ENCODE measurements at places on chromosomes 4 and X.
A peak's percentile ranks its signal among the peaks of the same experiment; 100 is the strongest.

DNA sequence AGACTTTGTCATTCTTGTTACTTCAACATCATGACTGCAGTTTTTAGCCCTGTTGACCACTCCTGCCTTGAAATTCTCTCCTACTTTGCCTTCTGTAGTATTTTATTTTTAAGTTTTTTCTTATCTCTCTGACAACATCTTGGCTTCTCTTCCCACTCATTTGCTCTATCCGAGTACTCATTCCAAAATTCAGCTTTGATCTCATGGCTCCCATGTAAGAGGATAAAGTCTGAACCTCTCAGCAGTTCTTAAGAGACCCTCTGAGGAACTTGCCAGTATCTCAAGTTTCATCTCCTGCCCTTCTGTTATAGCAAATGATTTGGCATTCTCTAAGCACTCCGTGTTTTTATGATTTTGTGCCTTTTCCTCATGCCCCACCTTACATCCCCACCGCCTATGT, 67.7 kb downstream of the GALNT7 start:
- DNase-seq = no peak

DNA sequence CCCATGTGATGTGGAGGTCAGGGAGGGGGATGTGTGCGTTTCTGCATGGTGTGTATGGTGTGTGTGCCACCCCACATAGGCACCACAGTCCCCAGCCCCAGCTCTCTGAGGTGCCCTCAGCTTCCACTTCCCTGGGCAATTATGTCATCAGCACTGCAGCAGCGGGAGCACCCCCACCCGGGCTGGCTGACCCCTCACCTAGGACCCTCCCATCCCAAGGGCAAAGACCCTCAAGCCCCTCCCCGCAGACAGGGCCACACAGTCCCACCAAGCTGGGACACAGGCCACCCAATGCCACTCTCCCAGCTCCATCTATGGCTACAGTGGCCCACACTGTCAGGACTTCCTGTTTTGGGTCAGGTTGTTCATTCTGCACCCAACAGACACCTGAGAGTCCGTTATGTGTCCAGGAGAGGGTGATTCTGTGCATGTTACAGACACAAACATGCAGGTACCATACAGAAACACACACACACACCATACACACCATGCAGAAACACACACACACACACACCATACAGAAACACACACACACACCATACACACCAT, 75.2 kb downstream of the JAKMIP1 start:
- DNase-seq = no peak

DNA sequence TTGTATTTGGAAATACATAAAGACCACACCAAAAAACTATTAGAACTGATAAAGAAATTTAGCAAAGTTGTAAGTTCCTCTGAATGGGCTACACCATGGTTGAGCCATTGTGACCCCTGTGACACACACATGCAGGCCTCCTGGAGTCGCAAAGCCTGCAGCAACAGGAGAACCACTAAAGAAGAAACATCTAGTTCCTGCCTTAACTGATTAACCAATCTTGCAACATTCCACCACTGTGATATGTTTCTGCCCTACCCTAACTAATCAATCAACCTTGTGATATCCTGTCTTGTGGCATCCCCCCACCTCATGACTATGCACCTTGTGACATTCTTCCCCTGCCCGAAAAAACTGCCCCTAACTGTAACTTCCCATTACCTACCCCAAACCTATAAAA, 401.8 kb downstream of the PRDM5 start:
- no peak for DNase-seq

- no peak for DNase-seq
These were observed 29.2 kb downstream of the GRID2 start for GRCh38 chr4:92333016-92333415.

GRCh38 chr4:52317361-52317879, 266.3 kb downstream of the SPATA18 start:
- no peak for DNase-seq

- DNase-seq = no peak
These were observed 271.6 kb downstream of the CENPC start for GRCh38 chr4:67273666-67274065.

GRCh38 chrX:39360101-39360500, 558.8 kb downstream of the MID1IP1 start:
- DNase-seq = no peak

- DNase-seq = no peak
These were observed 185.1 kb upstream of the DIPK2B start for GRCh38 chrX:45385757-45386156.

- no peak for DNase-seq
These were observed 85.7 kb upstream of the ITM2A start for GRCh38 chrX:79452881-79453280.

GRCh38 chr4:113312529-113312928, 263.1 kb downstream of the ANK2 start:
- no peak for DNase-seq

DNA sequence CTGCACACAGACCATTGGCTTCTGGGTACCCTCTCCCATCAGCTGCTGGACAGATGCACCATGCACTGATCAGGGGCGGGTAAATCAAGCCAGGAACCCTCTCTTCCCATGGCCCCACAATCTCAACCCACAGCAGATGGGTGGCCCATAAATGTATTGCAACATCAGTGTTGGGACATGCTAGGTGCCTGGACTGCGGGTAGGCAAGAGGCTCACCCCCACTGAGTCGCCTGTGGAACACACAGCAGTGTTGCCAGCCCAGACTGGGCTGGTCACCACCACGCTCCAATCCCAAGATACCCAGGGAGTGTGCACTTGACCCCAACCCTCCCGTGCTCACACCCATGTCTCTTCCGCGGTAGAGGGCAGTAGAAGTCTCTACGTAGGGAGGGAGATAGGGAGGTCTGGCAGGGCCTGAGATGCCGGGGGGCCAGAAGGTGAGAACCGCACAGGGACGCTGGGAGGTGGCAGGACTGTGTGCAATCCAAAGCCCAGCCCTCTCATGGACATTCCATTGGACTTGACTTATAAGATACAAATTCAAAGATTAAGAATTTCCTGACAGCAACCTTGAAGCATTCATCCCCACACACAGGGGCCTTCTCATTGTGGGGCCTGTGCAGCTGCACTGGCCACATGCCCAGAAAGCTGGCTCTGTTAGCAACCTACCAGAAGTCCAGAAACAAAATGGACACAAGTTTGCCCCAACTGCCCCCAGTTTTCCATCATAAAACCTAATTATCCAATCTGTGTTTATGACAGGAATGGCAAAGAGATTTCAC, 183.7 kb downstream of the NSUN7 start:
- no peak for DNase-seq

DNA sequence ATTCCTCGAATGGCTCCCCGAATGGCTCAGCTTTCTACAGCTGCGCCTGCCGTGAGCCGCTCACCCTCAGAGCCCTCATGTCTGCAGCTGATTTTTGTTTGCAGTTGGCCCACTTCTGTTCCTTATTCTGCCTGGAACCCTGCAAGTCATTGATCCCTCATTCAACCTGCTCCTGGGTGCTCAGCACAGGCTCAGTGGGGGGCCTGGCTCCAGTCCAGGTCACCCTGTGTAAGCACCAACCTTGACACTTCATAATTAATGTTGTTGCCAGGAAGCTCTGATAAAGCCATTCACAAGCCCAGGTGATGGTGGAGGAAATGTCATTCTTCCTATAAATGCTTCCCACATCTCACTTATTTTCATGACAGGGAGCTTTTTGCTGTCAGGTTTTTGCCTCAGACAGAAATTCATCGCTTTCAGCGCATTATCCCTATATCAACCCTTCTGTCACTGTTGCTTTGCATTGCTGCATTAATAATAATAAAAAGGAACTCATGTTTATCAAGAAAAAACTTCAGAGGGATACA, 85.7 kb downstream of the F11 start:
- no peak for DNase-seq

DNA sequence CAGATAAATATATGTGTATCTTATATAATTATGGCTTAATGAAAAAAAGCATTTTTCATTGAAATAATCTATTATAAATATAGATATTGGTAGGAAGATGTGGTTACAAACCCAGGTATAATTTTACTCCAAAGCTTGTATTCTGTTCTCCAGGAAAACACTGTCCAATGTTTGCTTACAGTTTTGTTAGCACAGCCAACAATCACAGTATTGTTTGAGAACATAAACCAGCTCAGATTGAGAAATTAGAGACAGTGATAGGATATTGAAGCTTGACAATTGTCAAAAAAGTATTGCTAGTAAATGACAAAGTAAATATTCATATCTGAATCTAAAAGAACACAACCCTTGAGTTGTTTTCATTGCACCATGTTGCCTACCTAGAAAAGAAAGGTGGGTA, 228.8 kb downstream of the ADGRL3 start:
- no peak for DNase-seq

GRCh38 chr4:8594097-8595038, 1.8 kb downstream of the CPZ start:
- DNase-seq = peak; percentile 78

DNA sequence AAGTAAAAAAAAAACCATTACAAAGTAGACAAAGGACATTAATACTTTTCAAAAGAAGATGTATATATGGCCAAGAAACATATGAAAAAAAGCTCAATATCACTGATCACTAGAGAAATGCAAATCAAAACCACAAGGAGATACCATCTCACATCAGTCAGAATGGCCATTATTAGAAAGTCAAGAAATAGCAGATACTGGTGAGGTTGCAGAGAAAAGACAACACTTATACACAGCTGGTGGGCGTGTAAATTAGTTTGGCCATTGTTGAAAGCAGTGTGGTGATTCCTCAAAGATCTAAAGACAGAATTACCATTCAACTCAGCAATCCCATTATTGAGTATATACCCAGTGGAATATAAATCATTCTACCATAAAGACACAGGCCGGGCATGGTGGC, 39.3 kb downstream of the TASL start:
- no peak for DNase-seq

DNA sequence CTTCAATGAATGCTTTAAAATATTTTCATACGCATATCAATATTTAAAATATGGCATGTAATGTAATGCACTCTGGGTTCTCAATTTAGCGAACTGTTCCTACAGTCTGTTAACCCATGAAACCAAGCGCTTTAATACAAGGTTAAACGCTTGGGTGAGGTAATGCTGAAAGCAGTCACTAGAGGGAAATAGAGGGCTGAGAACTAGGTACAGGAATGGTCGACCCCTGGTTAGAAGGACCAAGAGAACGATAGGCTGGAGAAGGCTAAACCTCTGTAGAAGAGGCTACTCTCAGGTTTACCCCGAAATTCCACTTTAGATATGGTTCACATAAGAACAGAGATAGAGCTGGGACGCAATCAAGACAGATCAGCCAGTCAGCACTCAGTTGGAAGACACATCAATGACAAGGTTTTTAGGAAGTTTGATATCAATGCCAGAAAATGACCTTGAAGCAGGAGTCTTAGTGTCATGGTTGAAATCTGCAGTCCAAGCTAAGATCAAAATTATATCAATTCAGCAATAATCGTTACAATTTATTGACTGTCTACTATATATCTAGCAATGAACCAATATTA, 26.9 kb downstream of the ARSJ start:
- no peak for DNase-seq

- no peak for DNase-seq
These were observed 135.0 kb upstream of the SMIM10 start for GRCh38 chrX:134855751-134856150.

GRCh38 chr4:2087170-2087569, 28.0 kb downstream of the NAT8L start:
- no peak for DNase-seq

- no peak for DNase-seq
These were observed 245.6 kb upstream of the NEIL3 start for GRCh38 chr4:177064116-177064515.

GRCh38 chr4:106297245-106298035, 18.6 kb downstream of the TBCK start:
- DNase-seq = no peak

DNA sequence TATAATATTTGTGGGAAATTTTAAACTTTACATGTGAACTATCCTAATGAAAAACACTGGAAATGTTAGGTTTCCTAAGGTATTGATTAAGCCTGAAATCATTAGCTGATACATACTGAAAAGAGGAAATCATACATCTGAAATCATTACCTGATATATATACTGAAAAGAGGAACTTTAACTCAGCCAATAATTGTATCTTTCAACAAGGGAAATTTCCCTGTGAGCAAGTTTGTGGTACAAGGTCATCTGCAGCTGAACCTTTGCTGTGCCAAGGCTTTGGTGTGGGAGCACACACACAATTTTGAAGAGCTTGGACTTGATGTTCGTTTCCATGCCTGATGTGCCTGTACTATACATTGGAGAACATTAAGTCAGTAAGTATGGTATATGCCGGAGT, 131.9 kb upstream of the USP9X start:
- DNase-seq = no peak

DNA sequence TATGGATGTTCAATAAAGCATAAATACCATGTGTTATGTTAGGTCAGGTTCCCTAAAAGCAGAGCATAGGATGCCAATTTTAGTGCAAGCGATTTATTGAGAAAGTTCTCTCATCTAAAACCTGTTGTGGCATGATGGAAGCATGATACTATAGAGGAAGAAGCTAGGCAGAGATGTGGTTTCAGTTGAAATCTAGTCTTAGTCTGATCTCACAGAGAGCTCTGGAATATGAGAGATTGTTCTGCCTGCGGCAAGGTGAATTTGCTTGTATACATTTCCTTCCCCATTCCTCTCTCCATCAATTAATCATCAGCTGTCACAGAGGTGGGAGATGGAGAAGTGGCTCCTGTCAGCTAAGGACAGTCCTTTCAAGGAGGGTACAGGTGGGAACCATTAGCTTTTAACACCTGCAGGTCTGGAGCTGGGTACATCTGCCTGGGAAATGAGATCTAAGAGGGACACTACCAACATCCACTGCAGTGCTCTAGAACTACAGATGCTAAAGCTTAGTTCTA, 252.4 kb downstream of the CFAP299 start:
- DNase-seq = no peak

GRCh38 chr4:175714686-175715085, 97.4 kb downstream of the GPM6A start:
- DNase-seq = no peak

DNA sequence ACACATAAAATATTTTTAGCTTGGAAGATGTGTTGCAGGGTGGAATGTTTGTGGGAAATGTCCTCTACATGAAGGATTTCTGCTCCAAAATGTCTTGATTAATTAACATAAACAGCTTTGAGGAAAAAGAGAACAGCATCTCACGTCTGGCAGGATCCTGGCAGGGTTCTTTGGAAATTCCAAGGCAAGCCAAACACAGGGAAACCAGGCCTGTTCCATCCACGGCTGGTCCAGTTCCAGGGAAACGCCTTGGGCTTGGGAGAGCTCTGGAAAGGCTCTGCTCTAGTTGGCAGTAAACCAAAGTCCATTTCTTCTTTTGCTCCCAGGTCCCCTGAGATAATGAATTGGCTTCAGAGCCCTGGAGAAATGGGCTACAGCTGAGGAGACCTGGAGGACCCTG, 42.4 kb upstream of the GAB1 start:
- DNase-seq = no peak

GRCh38 chrX:110847334-110847733, 51.7 kb upstream of the CHRDL1 start:
- DNase-seq = no peak

DNA sequence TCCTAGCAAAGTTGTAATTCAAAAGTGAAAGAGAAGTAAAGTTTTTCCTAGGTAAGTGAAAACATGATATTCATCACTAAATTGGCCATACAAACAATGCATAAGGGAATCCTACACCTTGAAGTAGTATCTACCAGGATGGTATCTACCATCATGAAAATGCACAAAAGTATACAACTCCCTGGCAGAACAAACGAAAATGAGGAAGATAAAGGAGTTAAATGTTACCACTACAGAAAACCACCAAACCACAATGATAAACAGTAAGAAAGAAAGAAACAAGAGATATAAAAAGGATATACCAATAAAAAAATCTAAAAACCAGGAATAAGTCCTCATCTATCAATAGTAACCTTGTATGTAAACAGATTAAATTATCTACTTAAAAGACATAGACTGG, 26.9 kb downstream of the GK2 start:
- no peak for DNase-seq
